ENCODE measurements at places on chromosomes 4 and X.

GRCh38 chrX:70553516-70553915 lies 108.9 kb downstream of the DLG3 start:
- DNase-seq = no peak

DNA sequence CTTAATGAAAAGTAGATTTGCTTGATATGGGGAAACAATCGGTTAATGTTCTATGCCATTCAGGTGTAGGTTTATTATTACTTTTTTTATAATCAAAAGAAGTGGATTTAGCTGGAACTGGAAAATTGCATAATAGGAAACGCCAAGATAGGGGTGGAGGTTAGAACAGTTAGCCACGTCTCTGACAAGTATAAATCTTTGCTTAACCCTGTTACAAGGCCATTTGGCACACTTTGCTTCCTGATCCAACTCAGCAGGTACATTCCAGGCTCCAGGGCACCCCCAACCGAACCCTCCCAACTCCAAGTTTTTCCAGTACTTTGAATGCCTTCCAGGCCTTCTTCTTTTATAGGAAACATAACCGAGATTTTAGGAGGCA lies 50.6 kb upstream of the ACSL4 start:
- peak; percentile 33 for DNase-seq

GRCh38 chr4:184833046-184833838 lies 7.5 kb upstream of the ACSL1 start:
- DNase-seq = no peak

DNA sequence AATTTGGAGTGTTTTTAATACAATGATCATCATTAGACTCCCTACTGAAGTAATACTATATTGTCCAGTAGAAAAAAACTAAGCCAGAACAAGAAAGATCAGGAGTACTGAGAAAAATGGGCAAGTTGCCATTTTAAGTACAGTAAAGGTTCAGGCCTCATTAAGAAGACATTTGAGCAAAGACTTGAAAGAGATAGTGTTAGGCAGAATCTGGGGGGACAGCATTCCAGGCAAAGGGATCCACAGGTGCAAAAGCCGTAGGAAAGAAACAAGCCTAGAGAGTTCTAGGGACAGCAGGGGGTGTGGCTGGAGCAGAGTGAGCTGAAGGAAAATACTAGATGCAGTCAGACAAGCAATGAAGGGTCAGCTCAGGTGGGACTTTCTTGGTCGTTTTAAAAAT lies 58.1 kb upstream of the INTU start:
- DNase-seq = no peak

GRCh38 chr4:87015416-87015815 lies 80.6 kb downstream of the AFF1 start:
- DNase-seq = no peak

GRCh38 chrX:24899391-24899790 lies 116.4 kb downstream of the ARX start:
- no peak for DNase-seq

- DNase-seq = no peak
Observed at GRCh38 chr4:159046683-159047082, 56.2 kb upstream of the RAPGEF2 start.

- DNase-seq = no peak
Observed at GRCh38 chr4:4866866-4867374, 7.5 kb downstream of the MSX1 start.

GRCh38 chr4:76556452-76556851 lies 121.4 kb downstream of the SHROOM3 start:
- no peak for DNase-seq

- DNase-seq = peak; percentile 82
Observed at GRCh38 chrX:120457766-120458180, 11.3 kb downstream of the LAMP2 start.

DNA sequence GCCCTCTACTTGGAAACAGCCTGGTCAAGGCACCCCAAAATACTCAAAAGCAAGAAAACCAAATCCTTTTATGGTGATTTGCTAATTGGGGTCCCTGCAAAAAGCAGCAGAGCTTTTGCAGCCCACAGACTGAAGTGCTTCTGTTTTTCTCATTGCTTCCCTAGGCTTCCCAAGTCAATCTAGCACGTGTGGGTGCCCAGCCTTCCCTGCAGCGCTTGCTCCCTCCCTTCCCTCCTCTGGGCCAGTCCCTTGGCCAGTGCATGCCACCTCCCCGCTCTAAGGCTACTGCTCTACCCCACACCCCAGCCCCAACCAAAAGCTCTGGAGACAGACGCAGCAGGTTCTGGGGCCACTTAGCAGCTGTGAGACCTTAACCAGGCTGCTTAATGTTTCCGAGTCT lies 53.6 kb downstream of the ANAPC4 start:
- no peak for DNase-seq

All from fibroblast of pulmonary artery (primary cell).